ENCODE measurements at places on chromosomes 2 and 18.

DNA sequence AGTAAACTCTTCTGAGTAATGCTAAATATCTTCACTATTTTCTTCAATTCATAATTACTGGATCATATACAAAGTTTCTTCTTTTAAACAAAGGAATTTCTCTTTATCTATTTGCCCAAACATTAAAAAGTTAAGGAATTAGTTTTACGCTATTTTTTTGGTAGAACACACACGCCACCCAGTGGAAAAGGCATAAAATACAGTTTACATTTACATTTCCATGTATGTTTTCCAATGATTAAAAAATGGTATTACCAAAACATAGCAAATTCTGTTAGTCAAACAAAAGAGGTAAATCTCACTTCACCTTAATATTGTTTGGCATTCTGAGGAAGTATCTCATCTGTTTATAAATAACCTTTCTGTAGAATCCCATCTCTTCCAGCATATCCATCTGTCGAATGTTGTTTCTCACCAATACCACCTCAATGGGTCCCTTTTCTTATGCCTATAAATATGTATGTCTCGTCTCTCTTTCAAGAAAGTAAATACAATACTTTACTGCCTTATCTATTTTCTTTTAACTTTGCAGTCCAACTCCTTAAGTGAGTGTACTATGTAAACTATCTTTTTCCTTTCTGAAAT lies 7.2 kb downstream of the BOLL start:
- peak; percentile 28 for DNase-seq

DNA sequence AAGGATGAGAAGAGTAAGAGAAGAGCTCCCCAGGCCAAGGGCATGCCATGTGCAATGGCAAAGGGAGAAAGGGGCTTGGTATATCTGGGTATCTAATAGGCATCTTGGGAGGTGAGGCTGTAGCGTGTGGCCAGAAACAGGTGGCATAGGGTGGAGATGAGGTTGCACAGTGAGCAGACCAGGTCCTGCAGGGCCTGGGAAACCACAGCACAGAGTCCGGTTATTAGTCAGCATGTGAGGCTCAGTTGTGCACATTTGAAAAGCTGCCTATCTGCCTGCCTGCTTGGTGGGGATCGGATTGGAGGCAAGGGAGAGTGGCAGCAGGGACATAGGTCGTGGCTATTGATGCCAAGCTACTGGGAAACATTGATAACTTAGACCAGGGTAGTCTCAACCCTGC lies 190.6 kb downstream of the TPGS2 start:
- DNase-seq = no peak

- no peak for DNase-seq
Observed at GRCh38 chr2:27307287-27307544, 1.0 kb downstream of the UCN start.

DNA sequence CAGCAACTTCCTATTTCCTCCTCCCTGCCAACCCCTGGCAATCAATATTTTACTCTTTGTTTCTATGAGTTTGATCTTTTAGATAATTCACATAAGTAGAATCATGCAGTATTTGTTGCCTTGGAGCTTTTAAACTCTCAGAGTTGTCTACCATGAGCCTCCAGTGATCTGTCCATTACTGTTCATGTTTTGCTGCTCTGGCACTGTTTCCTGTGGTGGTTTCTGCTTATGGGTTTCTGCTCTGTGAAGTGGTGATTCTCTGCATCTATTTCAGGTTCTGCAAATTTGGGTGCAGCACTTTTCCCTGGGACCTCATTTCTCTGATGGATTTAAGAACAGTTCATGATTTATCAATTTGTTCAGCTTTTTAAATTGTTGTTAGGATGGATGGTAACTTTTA lies 908.1 kb upstream of the FANCL start:
- no peak for DNase-seq

- DNase-seq = peak; percentile 21
Observed at GRCh38 chr2:151945602-151946001, 117.4 kb upstream of the ARL5A start.

- DNase-seq = no peak
Observed at GRCh38 chr18:49709347-49709690, 104.0 kb downstream of the ACAA2 start.

All from HepG2 (cell line).